ENCODE measurements at places on chromosomes 16 and 17. TPM values are rescaled to one million over a fixed set of nuclear protein-coding genes. Genes with fewer than 3 reads are reported as not detected.

The SLFN12 gene
- total RNA-seq = 14.5 TPM

The TSPAN10 gene
- 1.2 TPM for total RNA-seq

The CD300A gene
- not detected for total RNA-seq

The TEKT5 gene
- not detected for total RNA-seq

The FAM117A gene
- total RNA-seq = 21.1 TPM

The FBXL19 gene
- 66.8 TPM for total RNA-seq

The FN3K gene
- total RNA-seq = 28.3 TPM

The HAS3 gene
- 98.4 TPM for total RNA-seq

The HS3ST6 gene
- not detected for total RNA-seq

The CACNA1G gene
- total RNA-seq = 1.7 TPM

The CA5A gene
- total RNA-seq = not detected

The C16orf95 gene
- 4.5 TPM for total RNA-seq

The SLC38A8 gene
- total RNA-seq = not detected

The ANKS4B gene
- 0.09 TPM for total RNA-seq

The PAM16 gene
- 81.8 TPM for total RNA-seq

The SHBG gene
- 1.5 TPM for total RNA-seq

The AIPL1 gene
- 0.57 TPM for total RNA-seq

GRCh38 chr17:74763565-74764387 lies 12.4 kb downstream of the NAT9 start:
- no peak for DNase-seq

GRCh38 chr17:72846399-72846798 lies 246.1 kb downstream of the SLC39A11 start:
- DNase-seq = no peak

DNA sequence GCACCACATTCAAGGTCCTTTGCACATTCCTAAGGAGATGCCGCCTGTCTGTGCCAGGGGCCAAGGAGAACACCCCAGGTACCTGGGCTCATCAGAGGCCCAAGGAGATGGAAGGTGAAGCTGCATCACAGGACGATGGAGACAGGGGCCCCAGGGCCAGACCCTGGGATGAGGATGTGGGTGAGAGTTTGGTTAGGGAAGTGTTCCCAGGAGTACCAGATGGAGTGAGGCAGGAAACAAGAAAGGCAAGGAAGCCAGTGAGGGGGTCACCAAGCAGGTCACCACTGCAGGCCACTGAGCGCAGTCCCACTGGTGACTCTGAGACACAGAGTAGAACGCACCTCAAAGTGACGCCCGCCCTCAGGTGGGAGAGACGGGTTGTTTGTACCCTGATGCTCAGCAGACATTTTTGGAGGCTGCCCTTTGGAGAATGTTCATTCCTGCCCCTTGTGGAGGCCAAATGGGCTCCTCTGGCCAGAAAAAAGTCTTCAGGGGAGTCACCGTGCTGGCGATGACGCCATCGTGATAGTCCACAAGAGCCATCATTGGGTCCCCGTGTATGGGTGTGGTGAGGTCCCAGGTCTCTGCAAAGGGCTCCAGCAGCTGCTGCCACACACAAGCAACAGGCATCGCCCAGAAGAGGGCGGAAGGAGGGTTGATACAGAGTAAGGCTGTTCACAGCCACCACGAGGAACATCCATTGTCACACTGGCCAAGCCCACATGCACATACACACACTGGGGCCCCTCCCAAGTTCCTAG lies 57.5 kb downstream of the BEAN1 start:
- peak; percentile 26 for DNase-seq

DNA sequence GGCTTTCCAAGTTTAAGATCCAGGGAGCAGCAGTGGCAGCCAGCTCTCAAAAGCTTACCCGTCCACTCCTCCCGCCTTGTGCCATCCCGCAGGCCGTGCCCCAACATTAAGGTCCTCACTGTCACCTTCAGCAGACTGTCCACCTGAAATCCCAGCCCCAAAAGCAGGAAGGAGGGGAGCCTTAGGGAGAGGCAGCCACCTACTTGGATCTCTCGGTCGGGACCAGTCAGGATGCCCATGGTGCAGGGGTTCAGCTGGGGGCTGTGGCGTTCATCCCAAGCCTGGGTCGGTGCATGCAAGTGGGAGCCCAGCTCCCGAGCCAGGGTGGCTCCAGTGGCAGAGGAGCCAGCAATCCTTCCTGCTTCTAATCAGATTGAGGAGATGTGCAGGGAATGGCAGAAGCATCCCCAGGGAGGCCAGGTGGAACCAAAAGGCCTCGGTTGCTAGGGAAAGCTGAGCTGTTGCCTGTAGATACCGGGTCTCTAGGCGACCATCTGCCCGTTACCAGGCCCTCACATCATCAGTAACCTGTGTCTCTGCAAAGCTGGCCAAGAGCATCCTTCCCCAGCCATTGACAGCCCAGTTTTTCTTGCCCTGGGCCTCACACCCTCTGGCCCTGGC lies 24.6 kb downstream of the CNGB1 start:
- no peak for DNase-seq

DNA sequence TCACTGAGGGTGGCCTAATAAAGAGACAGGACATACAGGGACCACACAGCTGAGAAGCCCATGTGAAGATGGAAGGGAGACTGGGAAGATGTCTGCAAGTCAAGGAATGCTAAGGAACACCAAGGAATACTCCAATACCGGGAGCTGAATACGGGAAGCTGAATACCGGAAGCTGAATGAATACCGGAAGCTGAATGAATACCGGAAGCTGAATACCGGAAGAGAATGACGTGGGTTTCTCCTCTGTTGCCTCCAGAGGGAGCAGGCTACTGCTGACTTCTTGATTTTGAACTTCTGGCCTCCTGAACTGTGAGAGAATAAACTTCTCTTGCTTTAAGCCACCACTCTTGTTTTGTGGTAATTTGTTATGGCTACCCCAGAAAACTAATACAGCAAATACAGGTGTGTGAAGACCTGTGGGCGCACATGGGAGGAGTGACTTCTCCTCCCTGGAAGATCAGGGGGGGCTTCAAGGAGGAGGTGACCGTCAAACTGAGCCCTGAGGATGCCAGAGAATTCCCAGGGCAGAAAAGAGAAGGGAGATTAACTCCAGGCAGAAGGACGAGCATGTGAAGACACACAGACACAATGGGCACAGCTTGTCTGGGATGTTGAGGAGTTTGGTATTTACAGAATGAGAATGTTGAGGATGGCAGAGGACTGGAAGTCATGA lies 259.9 kb downstream of the IRF8 start:
- DNase-seq = no peak

GRCh38 chr17:42617956-42618431 lies 8.5 kb downstream of the TUBG1 start:
- no peak for DNase-seq

DNA sequence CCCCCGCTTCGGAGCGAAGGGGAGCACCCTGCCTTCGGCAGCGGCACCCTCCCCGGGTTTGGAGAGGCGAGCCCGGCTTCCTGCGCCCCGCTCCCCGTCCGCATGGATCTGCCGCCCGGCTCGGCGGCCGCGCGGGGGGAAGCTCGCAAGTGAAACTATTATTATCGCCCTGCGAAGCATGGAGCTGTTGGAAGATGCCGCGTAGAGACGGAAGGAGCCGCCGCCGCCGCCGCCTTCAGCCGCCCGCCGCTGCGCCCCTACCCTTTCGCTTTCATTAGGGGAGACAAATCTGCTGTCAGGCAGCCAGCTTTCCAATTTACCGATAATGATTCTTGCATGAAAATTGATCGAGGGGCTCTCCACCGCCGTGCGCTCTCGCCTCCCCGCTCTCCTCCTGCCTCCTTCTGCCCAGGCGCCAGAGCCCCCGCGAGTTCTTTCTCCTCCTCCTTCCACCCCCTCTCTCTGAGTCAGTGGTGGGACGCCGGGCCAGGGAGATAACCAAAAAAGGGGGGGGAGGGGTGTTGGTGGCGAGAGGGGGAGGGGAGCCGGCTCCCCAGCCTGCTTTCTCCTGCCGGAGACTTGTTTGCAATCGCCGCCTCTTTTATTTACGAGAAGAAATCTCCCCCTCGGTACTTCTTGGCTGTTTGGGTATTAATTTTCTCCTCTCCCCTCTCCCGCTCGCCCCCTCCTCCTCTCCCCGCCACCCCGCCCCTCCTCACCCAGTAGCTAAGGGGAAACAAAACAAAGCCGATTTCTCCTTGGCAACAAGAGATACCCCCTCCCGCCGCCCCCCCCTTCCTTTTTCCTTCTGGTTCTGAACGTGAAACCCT lies 58.0 kb upstream of the GSE1 start:
- DNase-seq = peak; percentile 71

DNA sequence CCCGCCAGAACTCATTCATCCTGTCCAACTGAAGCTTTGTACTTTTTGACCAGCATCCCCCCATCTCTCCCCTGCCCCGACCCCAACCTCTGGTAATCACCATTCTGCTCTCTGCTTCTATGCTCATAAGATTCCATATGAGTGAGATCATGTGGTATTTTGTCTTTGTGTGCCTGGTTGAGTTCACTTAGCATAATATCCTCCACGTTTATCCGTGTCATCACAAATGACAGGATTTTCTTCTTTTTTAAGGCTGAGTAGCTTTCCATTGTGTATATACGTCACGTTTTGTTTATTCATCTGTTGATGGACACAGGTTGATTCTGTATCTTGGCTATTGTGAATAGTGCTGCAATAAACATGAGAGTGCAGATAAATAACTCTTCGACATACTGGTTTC lies 278.9 kb downstream of the SNX29 start:
- no peak for DNase-seq

DNA sequence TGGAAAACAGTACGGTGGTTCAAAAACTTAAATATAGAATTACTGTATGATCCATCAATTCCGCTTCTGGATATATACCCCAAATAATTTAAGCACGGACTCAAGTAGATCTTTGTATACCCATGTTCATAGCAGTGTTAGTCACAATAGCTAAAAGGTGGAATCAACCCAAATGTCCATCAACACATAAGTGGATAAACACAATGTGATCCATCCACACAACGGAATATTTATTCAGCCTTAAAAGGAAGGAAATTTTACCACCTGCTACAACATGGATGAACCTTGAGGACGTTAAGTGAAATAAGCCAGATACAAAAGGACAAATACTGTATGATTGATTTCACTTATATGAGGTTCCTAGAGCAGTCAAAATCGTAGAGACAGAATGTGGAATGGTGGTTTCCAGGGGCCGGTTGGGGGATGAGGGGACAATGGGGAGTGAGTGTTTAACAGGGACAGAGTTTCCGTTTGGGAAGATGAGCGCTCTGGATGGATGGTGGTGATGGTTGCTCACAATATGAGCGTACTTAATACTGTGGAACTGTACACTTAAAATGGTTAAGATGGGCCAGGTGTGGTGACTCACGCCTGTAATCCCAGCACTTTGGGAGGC lies 5.4 kb upstream of the RNF222 start:
- DNase-seq = no peak

GRCh38 chr17:83181991-83182619 lies 102.7 kb downstream of the METRNL start:
- DNase-seq = no peak

DNA sequence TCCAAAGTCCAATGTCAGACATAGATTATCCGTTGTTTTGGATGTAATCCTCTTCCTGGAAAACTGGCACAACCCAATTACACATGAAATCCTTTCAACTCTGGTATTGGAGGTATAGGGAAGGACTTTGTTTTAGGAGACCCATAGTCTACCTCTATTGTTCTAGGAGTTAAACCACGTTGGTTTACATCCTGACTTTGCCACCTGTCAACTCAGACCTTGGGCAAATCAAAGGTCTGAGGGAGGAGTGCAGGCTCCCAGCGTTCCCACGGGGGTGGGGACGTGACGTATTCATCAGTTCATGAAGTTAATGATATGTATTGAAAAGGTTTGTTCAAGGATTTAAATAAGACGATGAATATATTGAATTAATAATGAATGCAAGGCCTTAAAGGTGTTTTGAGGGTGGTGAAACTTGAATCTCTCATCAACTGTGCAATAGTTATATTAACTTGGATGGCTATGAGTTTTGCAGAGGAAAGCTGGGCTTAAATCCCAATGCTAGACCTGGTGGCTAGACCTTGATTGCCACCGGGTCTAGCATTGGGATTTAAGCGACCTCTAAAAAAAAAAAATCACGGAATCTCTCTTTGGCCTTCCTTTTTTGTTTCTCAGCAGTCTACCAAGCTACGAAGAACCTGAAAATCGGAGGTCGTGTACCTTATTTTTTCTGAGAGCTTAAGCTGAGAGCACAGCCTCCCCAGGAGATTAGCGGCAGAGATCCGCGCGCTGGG lies 744 bp upstream of the NF1 start:
- DNase-seq = no peak

GRCh38 chr16:70432356-70432722 lies 6.6 kb downstream of the ST3GAL2 start:
- DNase-seq = no peak

DNA sequence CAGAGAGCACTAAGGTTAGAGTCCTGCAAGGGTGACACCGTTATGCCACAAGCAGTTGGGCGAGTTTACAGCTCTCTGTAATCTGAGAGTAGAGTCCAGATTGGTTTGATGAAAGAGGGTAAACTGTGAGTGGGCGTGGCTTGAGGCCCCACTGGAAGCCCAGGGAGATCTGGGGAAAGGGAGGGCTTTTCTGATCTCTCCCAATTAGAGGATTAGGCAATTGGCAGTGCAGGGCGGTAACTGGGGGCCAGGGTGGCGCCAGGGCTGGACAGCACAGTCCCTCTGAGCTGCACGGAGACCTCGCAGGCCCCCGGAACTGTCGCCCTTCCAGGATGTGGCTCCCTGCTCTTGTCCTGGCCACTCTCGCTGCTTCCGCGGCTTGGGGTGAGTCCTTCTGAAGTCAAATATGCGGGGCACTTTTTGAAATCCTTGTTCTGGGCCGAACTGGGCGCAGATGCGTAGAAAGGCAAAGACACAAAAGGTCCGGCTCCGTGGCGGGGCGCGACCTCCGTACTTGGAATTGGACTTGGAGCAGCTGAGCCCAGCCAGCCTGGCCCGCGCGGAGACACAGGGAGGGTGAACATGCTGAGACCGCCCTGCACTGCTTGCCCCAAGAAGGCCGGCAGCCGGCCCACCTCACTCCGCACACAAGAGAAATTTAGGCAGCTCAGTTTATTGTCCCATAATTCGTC lies 72.4 kb downstream of the CES1 start:
- DNase-seq = peak; percentile 77

GRCh38 chr17:68868708-68869107 lies 86.5 kb downstream of the ABCA8 start:
- no peak for DNase-seq

DNA sequence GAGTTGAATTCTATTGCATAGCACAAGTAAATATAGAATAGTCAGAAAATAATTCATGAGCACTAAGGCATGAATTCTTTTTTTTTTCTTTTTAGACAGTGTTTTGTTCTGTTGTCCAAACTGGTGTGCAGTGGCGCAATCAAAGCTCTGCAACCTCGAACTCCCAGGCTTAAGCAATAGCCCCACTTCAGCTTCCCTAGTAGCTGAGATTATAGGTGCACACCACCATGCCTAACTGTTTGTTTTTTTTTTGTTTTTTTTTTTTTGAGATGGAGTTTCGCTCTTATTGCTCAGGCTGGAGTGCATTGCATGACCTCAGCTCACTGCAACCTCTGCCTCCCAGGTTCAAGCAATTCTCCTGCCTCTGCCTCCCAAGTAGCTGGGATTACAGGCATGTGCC lies 16.6 kb downstream of the TUBD1 start:
- no peak for DNase-seq

GRCh38 chr17:79866791-79867518 lies 27.7 kb upstream of the CBX4 start:
- DNase-seq = no peak

GRCh38 chr16:12386192-12386591 lies 409.7 kb downstream of the SNX29 start:
- DNase-seq = peak; percentile 45

- DNase-seq = no peak
Observed at GRCh38 chr17:80989586-80989913, 2.1 kb upstream of the CHMP6 start.

Measured in H9 (cell line).